Stimulated activated CD4-positive, alpha-beta T cell treated with anti-CD3 and anti-CD28 coated beads, Interleukin-1b, Interleukin-23, amount 100 ng/mL, for 1 hour (primary cell): ENCODE measurements at places on chromosomes 7 and 10.
A peak's percentile ranks its signal among the peaks of the same experiment; 100 is the strongest.

DNA sequence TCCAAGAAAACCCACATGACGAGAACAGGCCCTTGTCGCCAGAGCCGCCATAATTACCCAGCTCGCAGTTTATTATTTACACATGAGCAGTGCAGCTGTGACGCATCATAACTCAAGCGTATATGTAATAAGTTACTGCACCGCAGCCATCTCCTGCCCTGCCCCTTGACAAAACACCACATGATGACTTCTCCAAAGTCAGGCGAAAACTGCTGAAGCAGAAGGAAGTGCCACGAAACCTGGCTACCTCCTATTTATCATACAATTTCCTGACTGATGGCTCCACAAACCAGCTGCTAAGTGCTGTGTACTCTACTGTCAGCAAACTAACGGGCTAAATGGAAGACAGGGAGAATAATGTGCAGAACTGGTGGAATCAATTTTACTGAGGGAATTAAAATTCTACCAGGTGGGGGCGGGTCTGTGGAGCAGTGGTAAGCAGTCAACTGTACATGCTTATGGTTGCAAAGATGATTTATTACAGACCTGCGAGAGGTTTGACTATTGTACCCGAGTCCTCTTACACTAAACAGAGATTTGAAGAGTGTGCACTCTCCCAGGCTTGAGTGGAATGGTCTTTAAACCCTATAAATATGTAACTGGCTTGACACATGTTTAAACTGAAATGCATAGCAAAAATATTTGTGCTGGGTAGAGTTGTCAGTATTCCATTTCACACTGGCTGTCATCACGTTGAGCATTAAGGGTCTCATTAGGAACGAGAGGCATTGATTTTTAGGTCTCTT is 156.0 kb downstream of the GLI3 start:
- DNase-seq = no peak

- no peak for DNase-seq
Measured at GRCh38 chr10:70560511-70560941, 42.0 kb downstream of the PRF1 start.

- no peak for DNase-seq
Measured at GRCh38 chr10:651692-652091, 37.8 kb downstream of the DIP2C start.

- DNase-seq = no peak
Measured at GRCh38 chr7:30996256-30996655, 32.5 kb downstream of the GHRHR start.

- peak; percentile 79 for DNase-seq
Measured at GRCh38 chr7:105013816-105014692, at the start of gene KMT2E. Gene KMT2E, plus strand, starts transcription at chr7:105014205. Its CDS starts 26,748 bp downstream, at chr7:105040953.

GRCh38 chr10:119831656-119832055 is 41.0 kb downstream of the MCMBP start:
- DNase-seq = no peak

DNA sequence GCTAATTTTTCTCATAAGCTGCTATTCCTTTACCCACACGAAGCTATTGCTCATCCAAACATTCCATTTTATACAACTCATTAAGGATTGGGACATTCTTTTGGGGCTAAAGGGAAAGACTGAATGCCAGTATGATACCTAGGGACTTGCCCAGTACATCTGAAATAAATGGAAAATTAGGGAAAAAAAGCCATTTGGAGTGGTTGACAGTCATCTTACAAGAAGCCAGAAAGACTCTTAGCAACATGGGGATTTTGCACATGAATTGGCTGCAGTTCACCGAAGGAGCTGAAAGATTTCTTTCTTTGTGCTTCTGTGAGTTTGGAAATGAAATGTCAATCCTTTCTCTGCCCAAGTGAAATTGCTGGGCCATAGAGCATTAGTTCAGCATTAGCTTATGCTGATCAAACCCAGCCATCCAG is 43.3 kb upstream of the MTURN start:
- no peak for DNase-seq

- no peak for DNase-seq
Measured at GRCh38 chr7:151340794-151341356, 737 bp upstream of the NUB1 start.

DNA sequence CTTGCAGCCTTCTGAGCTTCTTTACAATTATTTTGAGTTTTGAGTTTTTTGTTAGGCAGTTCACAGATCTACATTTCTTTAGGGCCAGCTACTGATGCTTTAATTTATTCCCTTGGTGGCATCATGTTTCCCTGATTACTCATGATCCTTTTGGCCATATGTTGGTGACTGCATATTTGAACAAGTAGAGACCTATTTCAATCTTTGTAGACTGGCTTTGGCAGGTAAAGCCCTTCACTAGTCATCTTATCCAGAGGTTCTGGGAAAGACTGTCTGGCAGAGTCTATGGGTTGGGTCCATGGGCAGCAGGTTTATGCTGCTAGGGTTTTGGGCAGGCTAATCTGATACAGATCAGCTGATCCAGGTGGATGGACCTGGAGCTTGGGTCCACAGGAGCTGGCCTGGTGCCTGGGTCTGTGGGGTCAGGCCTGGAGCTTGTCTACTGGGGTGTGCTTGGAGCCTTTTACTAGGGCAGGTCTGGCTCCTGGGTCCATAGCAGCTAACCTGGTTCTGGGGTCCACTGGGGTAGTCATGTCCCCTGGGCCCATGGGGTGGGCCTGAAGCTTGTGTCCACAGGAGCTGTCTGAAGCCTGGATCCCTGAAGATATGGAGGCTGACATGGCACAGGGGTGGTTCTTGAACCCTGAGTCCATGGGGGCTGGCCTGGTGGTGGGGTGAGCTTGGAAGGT is 72.7 kb downstream of the GPR85 start:
- no peak for DNase-seq

DNA sequence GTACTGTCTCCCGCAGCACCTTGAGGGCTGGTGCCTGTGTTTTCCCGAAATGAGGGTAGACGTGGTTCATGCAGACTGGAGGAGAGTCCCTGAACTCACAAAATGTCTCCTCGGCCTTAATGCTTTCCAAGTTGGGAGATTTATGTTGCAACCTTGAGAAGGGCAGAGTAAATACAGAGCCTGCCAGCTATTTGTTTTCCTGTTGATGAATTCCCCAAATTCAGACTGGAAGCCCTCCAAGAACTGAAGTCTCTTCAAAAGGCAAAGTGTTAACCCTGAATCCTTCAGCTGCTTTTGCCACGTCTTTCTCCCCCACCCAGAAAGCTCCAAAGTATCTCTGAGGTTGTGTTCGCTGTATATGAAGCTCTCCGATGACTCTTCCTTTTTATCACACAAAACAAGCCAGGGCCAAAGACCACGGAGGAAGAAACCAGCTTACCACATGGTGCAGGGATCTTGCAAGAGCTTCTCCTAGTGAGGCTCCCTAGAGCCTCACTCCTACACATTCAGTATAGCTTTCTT is 254.7 kb upstream of the NFE2L3 start:
- DNase-seq = no peak

DNA sequence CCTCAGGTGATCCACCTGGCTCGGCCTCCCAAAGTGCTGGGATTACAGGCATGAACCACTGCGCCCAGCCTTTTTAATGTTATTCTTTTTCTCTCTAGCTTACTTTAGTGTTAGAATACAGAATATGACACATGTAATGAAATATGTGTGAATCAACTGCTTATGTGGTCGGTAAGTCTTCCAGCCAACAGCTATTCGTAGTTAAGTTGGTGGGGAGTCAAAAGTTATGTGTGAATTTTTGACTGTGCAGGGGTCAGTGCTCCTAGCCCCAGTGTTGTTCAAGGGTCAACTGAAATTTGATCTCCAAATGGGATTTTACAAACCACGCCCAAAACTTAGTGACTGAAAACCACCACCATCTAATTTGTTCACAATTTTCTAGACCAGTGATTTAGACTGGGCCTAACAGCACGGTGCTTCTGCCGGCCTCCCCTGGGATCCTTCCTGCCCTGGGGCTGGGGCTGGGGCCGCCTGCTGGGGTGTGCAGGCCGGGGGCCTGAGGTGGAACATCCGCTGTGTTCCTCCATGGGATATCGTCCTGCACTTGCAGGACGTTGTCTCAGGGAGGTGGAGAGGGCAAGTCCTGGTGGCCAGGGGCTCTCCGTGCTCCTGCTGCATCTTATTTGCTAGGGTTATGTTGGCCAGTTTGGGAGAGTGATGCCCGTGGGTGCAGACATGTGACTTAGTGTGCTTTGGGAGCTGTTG is 24.5 kb upstream of the GRB10 start:
- DNase-seq = no peak

DNA sequence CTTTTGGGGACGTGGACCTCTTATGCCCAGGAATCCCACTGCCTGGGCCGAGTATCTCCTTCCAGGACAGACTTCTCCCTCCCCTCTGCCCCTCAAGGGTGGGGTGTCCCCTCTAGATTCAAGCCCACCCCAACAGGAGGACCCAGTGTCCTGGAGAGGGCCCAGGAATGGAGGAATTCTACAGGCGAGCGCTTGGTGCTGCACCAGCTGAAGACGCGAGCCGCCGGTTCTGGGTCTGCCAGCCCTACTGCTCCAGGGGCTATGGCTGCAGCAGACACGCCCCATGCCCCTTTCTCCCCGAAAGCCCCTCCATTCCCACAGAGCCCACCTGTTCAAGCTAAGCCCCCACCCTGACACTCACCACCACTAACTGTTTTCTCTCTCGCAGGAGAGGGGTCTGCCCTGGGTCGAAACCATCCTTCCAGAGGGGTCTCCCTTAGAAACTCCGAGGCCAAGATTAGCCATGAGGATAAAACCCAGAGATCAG is 8.6 kb downstream of the CRYGN start:
- DNase-seq = no peak
